ENCODE measurements at places on chromosomes 12 and 14. TPM values are rescaled to one million over a fixed set of nuclear protein-coding genes. Genes with fewer than 3 reads are reported as not detected.

SDR9C7 gene
- not detected for total RNA-seq

GRCh38 chr14:69137416-69137815, 15.5 kb downstream of the DCAF5 start:
- peaks cover 14% of the 10 kb centered on the region for H3K4me1 ChIP-seq
- no peaks in the 10 kb centered on the region for H3K27me3 ChIP-seq
- no peak for DNase-seq
- no peak overlapping the region for H3K4me3 ChIP-seq
- no peaks in the 10 kb centered on the region for H3K36me3 ChIP-seq

SYCP3 gene
- total RNA-seq: not detected

DNA sequence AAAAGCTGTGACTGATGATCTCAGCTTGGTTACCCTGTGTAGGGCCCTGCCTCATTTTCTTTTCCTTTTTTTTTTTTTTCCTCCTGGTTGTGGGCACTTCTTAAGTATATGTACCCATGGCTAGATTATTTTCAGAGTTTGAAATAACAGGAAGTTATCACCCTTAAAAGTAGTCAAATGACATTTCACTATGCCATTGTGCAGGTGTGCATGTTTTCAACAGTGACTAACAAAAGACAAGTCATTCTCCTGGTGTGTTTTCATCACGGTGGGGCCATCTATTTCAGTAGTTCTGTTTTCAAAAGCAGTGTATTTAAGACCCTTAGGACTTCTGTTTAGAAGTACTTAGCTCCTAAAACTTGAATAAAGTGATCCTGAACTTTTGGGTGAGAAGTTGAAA, 15.0 kb downstream of the GABARAPL1 start:
- no peak overlapping the region for H3K4me3 ChIP-seq
- H3K27me3 ChIP-seq: no peaks in the 10 kb centered on the region
- no peak overlapping the region for H3K27ac ChIP-seq

DNA sequence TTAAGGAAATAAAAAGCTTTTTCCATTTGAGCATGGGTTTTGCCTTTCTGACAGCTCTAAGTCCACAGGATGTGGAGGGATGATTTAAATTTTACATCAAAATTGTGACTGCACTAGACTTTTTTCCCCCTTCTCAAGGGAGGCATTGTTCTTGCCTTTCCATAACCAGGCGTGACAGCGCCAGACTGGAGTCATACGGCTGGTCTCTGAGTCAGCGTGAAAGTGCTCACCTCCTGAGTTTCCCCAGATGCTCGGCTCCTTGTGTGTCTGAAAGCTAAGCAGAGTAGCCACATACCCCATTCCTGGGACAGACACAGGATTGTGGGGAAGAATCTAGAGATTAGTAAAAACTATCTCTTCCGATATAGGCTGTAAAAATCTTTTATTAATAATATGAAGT, 43.1 kb downstream of the SOX5 start:
- H3K27ac ChIP-seq: no peak overlapping the region
- no peaks in the 10 kb centered on the region for H3K27me3 ChIP-seq
- H3K36me3 ChIP-seq: no peaks in the 10 kb centered on the region
- DNase-seq: no peak
- H3K4me3 ChIP-seq: no peak overlapping the region
- no peaks in the 10 kb centered on the region for H3K4me1 ChIP-seq

GPR84 gene
- total RNA-seq: not detected

SUDS3 gene
- total RNA-seq: 20.9 TPM

DNA sequence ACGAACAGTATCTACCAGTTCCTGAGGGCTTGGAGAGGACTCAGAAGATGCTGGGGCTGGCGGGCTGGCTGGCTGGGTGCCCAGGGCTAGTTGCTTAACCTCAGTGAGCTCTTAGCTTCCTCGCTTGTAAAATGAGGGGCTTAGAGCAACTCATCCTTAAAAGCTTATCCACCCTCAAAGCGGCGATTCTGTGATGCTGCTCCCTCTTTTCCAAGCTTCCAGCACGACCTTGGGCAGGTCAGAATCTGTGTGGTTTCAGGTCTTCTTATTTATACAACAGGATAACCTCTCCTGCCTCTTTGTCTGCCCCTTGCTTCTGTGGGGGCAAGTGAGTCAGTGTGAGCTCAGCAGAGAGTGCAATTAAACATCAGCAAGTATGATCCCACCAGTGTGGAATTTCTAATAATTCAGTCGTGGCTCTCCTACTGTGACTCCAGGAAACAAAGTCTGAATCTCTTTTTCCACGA, 281.8 kb downstream of the KSR2 start:
- no peaks in the 10 kb centered on the region for H3K36me3 ChIP-seq
- no peak for DNase-seq
- no peaks in the 10 kb centered on the region for H3K27me3 ChIP-seq

- no peak overlapping the region for H3K27ac ChIP-seq
- H3K27me3 ChIP-seq: no peaks in the 10 kb centered on the region
- no peaks in the 10 kb centered on the region for H3K4me1 ChIP-seq
- no peak for DNase-seq
- no peak overlapping the region for H3K4me3 ChIP-seq
- no peaks in the 10 kb centered on the region for H3K36me3 ChIP-seq
Measured at GRCh38 chr14:50806241-50806933, 24.6 kb downstream of the NIN start.

KLRC2 gene
- not detected for total RNA-seq

DNA sequence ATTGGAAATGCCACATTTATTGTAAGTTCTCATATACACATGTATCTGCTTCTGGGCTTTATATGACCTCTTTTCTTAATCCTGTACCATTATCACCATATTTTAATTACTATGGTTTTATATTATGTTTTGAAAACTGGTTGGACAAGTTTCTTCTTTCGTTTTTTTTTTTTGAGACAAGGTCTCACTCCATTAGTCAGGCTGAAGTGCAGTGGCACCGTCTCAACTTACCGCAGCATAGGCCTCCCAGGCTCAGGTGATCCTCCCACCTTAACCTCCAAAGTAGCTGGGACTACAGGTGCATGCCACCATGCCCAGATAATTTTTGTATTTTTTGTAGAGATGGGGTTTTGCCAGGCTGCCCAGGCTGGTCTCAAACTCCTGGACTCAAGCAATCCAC, 44.6 kb downstream of the GALNT4 start:
- H3K27ac ChIP-seq: no peak overlapping the region
- no peaks in the 10 kb centered on the region for H3K36me3 ChIP-seq
- H3K27me3 ChIP-seq: no peaks in the 10 kb centered on the region
- no peak overlapping the region for H3K4me3 ChIP-seq
- H3K4me1 ChIP-seq: no peaks in the 10 kb centered on the region
- DNase-seq: no peak

TAS2R20 gene
- 0.74 TPM for total RNA-seq

DNA sequence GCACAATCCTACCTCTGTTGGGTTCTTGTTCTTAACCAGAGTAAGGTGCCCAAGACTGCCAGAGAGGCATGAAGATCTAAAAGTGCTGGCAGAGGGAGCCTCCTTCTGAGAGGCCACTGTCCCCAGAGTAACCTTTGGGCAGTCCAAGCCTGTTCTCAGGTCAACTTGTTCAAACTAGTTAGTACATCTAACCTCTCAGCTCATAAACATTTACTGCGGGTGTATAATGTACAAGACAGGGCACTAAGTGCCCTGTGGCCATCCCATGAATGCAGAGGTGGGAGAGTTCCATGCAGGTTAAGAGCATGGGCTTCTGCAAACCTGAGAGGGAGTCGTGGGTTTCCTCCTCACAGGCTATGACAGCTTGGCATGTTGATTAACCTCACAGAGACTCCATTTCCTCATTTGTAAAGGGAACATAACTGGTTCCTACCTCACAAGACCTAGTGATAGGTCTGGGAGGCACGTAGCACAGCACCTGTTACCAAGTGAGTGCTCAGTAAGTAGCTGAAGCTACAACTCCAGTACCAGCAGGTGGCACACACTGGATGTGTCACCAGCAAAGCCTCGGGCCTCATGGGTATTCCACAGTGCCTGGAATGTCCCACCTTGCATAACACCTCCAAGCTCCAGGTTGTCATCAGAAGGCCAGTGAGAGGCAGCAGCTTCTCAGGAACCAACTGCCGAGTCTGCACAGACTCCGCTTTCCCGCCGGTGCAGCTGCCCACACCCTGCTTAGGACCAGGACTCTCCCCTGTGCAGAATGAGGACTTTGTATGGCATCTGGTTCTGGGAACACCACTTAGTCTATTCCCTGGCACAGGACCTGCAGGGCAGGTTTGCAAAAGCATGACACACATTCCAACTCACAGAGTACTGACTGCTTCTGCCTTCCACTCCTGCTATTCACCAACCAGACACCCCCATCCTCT, 4.4 kb downstream of the VDR start:
- peaks cover 21% of the 10 kb centered on the region for H3K27me3 ChIP-seq
- DNase-seq: no peak
- H3K4me1 ChIP-seq: peaks cover 25% of the 10 kb centered on the region

MYF6 gene
- total RNA-seq: not detected

DNA sequence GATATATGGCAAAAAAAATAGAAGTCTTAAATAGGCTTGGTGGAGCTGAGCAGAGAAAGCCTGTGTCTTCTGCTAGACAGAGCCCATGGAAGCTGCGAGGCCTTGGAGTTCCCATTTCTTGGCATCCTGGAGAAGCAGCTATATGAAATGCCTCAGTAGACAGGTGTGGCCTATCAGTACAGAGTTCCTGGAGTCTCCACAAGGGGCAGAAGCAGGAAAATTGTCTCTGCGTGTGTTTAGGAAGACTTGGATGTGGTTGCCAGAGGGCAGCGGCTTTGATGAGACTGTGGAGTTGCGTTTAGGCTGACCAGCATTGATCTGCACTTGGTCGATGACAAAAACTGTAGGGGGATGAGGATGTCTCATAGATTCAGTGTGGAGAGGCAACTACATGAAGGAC, 334.5 kb upstream of the SEL1L start:
- H3K4me3 ChIP-seq: no peak overlapping the region
- no peaks in the 10 kb centered on the region for H3K4me1 ChIP-seq
- H3K36me3 ChIP-seq: no peaks in the 10 kb centered on the region

FGF6 gene
- total RNA-seq: not detected

SERPINA9 gene
- total RNA-seq: not detected

DNA sequence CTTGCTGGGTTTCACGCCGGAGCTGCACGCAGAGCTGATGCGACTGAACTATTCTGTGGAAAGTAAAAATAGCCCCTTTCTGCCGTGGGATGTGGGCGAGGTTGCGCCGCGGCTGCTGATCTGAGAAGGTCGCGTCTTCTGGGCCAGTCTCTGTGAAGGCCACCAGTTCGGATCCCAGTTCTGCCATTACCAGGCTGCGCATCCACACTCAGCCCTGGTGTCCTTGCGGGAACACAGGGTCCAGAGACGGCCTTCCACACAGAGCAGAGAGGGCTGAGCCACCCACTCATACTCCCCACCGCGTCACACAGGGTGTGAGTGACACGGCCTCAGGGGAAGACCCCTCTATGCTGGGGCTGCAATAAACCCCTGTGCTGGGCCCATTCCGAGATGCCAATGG, 13.9 kb downstream of the GALNT9 start:
- DNase-seq: no peak
- no peak overlapping the region for H3K4me3 ChIP-seq
- H3K27me3 ChIP-seq: peaks cover 68% of the 10 kb centered on the region
- no peak overlapping the region for H3K27ac ChIP-seq
- H3K36me3 ChIP-seq: no peaks in the 10 kb centered on the region
